NCI-H187 (cell line): ENCODE measurements at places on chromosomes 1 and 21.

- no peak for DNase-seq
These were observed 52.4 kb upstream of the H6PD start for GRCh38 chr1:9181990-9182783.

- no peak for DNase-seq
These were observed 1.4 kb upstream of the PAFAH2 start for GRCh38 chr1:25999041-25999800.

- DNase-seq, result no peak
These were observed 39.0 kb upstream of the CASZ1 start for GRCh38 chr1:10835421-10835820.

GRCh38 chr1:11648732-11649158 lies 5.5 kb downstream of the FBXO2 start:
- DNase-seq, result no peak

GRCh38 chr1:64581135-64581842 lies 111.4 kb downstream of the CACHD1 start:
- peak; percentile 63 for DNase-seq

DNA sequence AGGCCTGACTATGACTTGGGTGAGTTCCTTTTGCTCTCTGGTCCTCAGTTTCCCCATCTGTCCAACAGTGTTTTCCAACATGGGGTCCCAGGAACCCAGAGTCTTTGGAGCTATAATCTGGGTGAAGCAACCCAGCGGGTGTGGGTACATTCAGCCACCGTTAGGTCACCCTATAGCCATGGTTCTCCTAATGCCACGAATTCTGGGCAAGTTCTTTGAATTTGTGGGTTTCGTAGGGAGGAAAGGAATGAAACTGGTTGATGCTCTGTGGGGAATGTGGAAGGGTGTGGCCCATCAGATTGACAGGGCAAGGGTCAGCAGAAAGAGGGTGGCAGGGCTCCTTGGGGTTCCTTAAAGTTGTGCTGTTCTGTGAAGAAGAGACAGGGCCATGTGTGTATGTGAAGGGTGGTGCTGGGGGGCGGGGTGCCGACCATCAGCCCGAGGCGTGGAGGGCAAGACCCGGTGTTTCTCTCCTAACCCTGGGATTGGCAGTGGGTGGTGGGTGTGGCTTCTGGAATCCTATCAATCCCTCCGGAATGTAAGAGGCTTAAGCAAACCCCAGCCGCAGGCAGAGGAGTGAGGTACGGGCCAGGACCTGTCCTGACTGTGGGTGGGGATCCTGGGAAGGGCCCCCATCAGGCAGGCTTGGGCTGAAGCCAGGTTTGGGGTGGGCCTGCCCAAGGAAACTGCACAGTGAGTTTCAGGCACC lies 35.5 kb upstream of the ZNF362 start:
- no peak for DNase-seq

DNA sequence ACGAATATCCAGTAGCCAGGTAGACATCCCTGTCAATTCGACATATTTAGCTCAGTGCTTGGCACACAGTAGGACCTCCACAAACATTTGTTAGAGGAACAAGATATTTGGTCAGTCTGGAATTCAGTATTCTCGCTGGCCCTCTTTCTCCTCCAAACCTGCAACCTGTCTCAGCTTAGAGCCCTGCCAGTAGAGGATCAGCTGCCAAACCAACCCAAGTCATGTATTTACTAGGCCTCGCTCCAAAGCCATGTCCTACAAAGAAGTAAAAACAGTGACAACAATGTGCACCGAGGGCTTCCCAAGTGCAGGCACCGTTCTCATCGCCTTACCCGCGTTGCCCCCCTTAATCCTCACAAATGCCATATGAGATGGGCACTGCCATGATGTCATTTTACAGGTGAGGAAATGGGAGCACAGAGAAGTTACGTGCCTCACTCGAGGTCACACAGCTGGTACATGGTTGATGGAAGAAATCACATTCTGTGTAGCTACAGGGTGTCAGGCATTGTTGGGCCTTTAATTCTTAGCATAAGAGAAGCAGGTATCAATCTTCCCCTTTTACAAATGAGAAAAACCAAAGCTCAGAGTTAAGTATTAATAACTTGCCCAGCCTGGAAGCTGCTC lies 26.0 kb upstream of the CDCA8 start:
- DNase-seq, result no peak

- no peak for DNase-seq
These were observed 115.4 kb upstream of the TIAM1 start for GRCh38 chr21:31459457-31459856.

GRCh38 chr1:92509619-92510018 lies 22.9 kb upstream of the GFI1 start:
- no peak for DNase-seq

DNA sequence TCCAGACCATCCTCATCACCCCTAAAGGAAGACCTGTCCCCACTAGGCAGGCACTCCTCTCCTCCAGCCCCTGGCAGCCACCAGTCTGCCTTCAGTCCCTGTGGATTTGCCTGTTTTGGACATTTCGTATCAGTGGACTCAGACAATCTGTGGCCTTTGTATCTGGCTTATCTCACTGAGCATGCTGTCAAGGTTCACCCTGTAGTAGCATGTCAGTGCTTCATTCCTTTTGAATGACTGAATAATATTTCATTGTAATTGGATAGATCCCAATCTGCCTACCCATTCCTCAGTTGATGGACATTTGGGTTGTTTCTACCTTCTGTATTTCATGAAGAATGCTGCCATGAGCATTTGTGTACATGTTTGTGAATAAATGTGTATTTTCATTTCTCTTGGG lies 32.9 kb upstream of the RNF187 start:
- no peak for DNase-seq

GRCh38 chr1:68049941-68050878 lies at the start of gene DIRAS3:
Gene DIRAS3, minus strand, starts transcription at chr1:68050627. Its CDS starts 3,330 bp downstream, at chr1:68047297.
- DNase-seq, result no peak

DNA sequence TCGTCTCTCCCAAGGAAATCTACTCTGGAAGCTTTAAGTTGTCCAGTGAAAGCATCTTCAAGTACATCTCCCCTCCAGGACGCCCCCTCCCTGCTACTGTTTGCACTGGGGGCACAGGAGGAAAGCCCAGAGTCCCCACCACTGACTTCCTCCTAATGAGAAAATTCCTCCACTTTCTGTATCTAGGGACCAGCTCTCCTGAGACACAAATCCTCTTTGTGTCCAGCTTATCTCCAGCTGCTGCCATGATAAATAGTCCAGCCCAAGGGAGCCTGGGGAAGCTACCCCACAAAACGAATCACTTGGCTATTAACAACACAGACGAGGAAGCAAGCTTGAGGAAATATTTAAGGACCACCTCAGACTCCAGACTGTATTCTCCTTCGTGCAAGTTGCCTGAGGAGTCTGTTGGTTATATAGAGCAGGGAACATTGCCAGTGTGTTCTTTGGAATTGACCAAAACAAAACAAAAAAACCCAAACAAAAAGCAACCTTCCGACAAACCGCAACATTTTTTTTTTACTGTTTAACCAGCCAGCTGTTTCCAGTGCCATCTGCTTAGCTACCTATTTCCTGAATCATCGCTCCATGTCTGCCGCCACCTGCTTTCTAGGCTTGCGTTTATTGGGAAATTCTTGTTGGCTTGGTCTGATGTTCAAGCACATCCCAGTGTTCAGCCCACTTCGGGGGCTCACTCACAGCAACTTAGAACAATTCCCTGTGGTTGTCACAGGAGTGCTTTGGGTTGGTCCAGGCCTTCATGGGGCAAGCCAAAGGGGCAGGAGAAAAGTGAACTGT lies 7.7 kb downstream of the C1orf226 start:
- no peak for DNase-seq

- no peak for DNase-seq
These were observed 6.5 kb downstream of the KANK4 start for GRCh38 chr1:62312698-62313097.

DNA sequence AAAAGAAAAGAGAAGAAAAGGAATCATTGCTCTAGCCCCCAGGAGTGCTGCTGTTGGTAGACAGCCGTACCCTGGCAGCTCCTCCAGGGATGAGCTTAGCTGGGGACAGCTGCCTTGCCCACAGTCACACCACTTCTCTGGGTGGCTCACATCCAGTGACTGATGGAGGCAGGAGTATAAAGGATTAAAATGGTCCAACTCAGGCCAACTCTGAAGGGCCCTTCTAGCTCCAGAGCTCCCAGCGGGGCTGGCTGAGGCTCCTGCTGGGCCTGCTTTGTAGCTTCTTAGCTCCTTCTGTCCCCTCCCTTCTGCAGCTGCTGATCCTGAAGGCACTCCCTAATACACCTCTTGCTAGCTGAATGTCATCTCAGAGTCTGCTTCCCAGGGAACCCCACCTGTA lies 4.4 kb downstream of the CITED4 start:
- DNase-seq, result no peak

- no peak for DNase-seq
These were observed 43.8 kb downstream of the BATF3 start for GRCh38 chr1:212655668-212656440.

GRCh38 chr1:8039071-8039470 lies 13.0 kb upstream of the ERRFI1 start:
- no peak for DNase-seq

- no peak for DNase-seq
These were observed 11.0 kb downstream of the COL6A1 start for GRCh38 chr21:45992301-45993209.

- no peak for DNase-seq
These were observed 770.3 kb upstream of the ADGRL2 start for GRCh38 chr1:81030441-81030840.

DNA sequence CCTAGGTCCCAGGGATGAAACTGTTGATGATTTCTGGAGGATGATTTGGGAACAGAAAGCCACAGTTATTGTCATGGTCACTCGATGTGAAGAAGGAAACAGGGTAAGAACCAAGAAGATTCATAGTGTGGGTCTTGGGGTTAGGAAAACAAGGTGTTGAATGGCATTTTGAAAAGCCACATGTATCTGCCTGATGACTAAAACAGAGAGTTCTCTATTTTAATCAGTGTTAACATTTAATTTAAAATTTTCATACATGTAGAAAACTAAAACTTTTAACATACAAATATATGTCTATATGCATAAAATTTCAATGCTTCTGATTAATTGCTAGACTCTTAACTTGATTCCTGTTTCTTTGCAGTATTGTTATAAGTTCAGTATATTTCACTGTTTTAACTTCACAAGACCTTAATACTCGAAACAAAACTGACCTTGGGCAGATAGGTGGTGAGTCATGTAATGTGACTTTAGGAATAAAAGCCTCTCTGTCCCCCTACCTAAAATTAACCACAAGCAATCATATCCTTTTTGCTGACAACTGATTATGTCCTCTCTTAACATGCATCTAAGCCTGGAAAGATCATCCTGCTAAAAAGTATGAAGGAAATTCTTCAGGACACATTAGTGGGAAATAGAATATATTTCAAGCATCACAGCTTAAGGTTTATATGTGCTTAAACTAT lies 95.6 kb downstream of the PTPRC start:
- no peak for DNase-seq
